ENCODE measurements at places on chromosomes 16 and 17. TPM values are rescaled to one million over a fixed set of nuclear protein-coding genes. Genes with fewer than 3 reads are reported as not detected.

DNA sequence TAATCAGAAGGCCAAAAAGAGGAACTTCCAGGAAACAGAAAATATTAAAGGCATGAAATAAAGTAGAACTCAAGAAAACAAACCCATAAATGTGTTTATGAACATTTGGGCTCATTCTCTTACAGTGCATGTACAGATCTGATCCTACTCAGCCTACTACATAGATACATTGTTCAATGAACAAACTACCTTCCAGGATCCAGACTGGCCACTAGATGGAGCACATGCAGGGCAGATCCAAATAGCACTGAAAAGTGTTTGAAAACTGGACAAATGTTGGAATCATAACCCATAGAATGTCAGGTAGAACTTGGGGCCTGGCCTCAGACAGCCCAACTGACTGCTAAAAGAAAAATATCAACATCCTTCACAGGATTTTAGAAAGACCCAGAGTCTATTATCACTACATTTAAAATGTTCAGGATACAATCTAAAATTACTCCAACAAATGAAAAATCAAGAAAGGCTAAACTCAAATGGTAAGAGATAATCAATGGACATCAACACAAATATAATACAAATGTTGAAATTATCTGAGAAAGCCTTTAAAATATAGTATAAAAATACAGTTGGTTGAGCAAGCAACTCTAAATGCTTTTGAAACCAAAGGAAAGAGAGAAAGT, 122.4 kb upstream of the NUDT7 start:
- no peak for DNase-seq

DNA sequence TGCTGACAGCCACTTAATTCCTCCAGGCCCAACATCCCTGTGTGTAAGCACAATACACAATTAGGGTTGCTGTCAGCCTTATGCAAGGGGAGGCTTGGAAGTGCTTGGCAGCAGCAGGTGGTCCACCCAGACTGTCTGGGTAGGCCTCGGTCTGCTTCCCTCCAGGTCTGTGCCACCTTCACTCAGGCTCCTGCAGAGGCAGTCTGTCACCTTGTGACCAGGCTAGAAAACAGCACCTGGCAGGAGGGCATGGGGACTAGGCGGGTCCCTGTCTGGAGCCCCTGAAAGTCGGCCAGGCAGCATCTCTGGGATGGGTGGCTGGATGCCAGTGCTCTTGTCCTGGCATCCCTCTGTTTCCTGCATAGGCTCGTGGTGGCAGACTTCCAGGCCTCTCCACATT, 578.1 kb downstream of the KCNJ18 start:
- no peak for DNase-seq

Gene CHST4
- total RNA-seq, result not detected

DNA sequence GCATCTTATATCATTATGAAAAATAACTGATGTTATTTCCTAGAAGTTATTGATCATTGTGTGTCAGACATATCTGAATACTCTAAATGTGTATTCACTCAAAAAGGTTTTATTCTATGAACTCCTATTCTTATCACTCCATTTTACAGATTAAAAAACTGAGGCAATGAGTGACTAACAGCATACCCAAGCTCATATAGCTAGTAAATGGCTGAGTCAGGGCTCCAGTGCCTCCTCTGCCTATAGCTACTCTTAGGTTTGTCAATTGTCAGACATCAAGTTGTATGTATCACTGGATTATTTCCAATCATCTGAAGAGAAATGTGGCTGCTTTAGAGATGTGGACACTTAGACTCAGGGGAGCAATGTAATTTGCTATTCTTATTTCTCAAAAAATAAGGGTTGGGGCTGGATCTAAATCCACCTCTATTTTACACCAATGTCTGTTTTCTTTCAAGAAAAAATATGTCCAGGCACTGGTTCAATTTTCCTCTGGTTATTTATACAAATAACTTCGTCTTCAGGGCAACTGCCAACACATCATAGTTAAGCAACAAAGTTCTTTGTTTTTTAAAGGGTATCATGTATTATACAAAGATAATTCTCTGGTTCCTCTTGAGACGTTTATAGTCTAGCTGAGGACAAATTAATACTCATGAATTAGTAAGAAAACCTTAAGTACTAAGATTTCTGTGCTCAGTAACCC, 328.9 kb upstream of the MAF start:
- no peak for DNase-seq

Gene TUBG2
- 12.7 TPM for total RNA-seq

Gene RMI2
- total RNA-seq, result 40.4 TPM

Gene APOBR
- total RNA-seq, result 0.93 TPM

DNA sequence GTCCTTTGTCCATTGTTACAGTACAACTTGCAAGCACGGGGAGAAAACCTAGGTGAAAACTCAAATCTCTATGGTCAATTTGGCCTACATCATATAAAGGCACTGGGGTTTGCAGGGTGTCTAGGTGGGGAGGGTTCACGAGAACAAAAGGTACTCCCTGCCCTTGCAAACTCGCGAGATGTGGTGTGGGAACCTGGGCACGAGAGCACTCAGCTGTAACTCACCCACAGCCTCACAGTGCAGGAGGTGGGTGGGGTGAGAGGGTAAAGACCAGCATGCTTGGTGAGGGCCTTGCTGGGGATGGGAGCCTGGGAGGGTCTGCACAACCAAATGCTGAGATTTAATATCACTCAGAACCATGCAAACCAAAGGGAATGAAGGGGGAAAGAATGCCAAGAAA, 18.4 kb upstream of the ZNF594 start:
- no peak for DNase-seq

DNA sequence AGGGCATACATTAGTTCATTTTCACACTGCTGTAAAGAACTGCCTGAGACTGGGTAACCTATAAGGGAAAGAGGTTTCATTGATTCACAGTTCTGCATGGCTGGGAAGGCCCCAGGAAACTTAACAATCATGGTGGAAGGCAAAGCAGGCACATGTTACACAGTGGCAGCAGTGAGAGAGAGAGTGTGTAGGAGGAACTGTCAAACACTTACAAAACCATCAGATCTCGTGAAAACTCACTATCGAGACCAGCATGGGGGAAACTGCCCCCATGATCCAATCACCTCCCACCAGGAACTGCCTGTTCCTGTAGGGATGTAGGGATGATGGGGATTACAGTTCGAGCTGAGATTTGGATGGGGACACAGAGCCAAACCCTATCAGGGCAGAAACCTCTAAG, 17.2 kb downstream of the NUBP1 start:
- no peak for DNase-seq

Gene EMP2
- total RNA-seq, result not detected

DNA sequence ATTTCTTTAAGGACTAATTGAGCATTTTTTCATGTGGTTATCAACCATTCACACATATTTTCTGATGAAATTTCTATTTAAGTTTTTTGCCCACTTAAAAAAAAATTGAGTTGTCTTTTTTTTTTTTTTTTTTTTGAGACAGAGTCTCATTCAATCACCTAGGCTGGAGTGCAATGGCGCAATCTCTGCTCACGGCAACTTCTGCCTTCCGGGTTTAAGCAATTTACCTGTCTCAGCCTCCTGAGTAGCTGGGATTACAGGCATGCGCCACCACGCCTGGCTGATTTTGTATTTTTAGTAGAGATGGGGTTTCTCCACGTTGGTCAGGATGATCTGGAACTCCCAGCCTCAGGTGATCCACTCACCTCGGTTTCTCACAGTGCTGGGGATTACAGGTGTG, 34.3 kb downstream of the RAB11FIP3 start:
- no peak for DNase-seq

DNA sequence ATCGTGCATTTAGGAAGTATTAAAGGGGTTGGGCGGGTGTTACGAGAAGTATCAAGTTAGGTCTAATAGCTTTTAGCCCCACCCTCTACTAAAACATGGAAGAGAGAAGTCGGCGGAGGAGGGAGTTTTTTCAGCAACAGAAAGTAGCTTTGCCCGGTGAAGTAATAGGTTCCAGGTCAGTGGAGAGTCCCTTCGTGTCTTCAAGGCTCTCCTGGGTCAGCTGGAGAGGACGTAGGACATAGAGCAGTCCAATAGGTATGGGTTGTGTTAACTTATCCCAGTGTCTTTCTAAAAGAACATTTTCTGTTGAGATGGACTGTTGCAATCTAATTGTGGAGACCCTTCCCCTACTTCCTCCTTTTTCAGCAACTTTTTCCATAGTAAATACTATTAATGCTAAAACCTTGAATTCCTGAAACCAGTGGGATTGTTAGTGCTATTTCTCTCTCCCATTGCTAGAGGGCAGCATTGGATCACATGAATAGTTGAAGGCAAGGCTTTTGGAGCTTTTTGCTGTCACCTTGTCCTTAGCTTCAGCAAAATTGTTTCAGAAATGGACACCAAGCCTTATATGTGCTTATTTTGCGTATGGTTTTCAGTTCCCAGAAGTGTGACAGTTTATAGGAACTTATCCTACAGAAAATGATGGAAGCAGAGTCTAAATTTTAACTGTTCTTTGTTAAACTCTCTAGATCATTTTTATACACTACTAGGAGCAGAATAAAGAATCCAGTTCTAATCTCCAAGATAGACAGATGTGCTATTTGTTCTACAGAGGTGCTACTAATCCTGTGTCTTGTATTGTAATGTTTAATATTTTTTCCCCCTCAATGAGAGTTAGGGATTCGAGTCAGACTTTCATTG, 38.4 kb downstream of the UTP18 start:
- DNase-seq, result no peak

- DNase-seq, result no peak
These were observed 46.1 kb downstream of the MARVELD3 start for GRCh38 chr16:71672125-71672524.

DNA sequence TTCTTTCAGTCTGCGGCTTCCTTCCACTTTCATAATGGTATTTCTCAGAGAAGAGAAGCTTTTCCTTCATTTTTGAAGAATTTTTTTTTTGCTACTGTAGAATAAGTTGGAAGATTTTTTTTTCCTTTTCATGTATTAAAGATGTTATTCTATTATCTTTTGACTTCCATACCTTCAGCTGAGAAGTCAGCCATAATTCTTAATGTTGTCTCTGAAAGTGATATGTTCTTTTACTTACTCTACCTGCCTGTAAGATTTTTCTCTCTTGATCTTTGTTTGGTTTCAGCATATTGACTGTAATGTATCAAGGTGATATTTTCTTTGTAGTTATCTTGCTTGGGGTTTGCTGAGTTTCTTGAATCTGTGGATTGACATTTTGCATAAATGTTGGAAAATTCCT, 143.5 kb upstream of the TOX3 start:
- DNase-seq, result no peak

- no peak for DNase-seq
These were observed 898.2 kb upstream of the GOT2 start for GRCh38 chr16:59632276-59632855.

- DNase-seq, result no peak
These were observed 35.9 kb downstream of the DNAJA2 start for GRCh38 chr16:46937536-46937935.

DNA sequence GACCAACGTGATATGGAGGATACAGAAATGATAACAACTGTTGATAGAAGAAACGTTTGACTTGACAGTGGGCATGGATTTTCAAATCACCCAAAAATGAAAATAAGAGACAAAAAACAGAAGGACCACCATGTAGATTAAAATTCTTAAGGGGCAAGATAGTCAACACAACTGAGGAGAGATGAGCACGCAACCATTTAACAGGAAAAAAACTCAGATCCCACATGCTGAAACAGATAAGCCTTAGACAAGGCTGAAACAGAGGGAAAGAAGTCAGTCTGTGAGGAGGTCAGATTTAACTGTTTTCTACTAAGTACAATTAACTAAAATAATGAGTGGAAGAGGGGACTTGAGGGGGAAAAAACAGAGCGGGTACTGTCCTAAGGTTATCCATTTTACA, 21.2 kb downstream of the RNF43 start:
- DNase-seq, result no peak

Gene ABCC12
- total RNA-seq, result not detected

DNA sequence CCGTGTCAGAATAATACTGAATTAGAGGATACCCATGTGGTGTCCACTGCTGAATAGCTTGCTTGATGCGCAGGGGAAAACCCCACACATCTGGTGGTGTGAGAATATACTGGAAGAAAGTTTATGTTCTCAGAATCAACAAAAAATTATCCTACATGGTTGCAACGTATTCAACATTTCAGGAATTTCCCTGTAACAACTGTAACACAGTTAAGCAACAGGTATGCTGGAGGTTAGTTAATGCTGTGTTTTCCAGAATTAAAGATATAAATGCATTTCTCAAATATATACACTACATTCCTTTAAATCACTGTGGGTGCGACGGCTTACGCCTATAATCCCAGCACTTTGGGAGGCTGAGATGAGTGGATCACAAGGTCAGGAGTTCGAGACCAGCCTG, 5.4 kb downstream of the CNOT1 start:
- DNase-seq, result no peak

Gene MT4
- total RNA-seq, result not detected

Gene CENPN
- total RNA-seq, result 41.7 TPM

DNA sequence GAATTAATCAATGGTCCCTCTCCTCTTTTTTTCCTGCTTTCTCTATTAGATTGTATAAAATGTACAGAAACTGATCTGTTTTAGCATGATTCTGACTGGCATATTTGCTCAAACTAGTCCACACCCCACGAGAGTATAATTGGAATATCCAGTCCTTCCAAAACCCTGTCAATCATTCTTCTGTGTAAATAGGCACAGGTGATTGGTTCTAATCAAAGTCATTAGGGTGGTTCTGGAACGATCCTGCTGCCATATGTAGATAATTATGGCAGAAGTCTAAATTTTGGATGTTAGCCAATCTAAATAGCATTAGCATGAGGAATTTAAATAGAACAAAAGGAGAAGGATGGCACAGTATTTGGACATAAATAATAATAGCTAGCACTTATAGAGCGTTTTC, 165.7 kb downstream of the SHISA6 start:
- DNase-seq, result no peak

DNA sequence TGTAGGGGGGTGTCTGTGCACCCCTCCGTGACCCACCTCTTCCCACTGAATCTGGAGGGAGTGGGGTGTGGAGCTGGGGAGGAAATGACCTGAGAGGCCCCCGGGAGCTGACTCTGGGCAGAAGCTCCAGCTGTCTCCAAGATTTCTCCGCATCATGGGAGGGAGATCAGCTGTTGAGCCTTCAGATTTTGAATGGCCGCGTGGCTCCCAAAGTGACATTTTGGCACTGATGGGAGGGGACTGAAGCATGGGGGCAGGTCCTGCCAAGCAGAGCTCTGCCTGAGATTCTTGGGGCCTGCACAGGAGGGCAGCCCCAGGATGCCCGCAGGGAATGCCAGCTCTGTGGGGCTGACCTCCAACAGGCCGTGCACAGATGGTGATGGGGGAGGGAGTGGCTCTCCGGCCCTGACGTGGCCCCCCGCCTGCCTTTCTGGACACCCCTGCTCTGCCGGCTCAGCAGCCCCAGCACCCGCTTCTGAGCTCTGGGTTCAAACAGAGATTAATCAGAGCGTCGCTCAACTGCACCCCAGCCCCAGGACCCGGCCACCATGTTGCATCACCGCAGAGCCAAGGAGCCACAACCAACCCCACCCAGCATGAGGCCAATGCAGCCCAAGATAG, 25.3 kb upstream of the UBE2I start:
- DNase-seq, result no peak

Gene DBNDD1
- 1.1 TPM for total RNA-seq

Gene SBK1
- total RNA-seq, result 4.2 TPM

- no peak for DNase-seq
These were observed 1.6 kb downstream of the VAT1L start for GRCh38 chr16:77790009-77790372.
